ENCODE measurements at places on chromosomes 2 and 18.

GRCh38 chr2:203871371-203871983, 3.9 kb downstream of the CTLA4 start:
- DNase-seq, result no peak

DNA sequence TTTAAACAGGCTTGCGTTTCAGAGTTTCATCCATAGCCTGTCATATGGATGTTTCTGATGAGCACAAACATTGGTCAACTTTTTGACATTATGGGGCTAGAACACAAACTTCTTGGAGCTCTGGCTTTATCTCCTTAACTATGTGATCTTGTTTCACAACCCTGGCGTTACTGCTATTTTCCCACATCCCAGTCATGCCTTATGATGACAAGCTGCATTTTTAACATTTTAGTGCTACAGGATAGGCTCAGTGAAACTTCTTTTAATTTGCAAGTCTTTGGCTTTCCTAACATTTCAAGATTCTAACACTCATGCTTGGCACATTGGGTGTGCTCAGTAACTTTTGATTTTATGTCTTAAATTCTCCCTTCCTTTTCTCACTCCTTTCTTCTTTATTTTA, 21.0 kb upstream of the PDE1A start:
- DNase-seq, result peak; percentile 86

DNA sequence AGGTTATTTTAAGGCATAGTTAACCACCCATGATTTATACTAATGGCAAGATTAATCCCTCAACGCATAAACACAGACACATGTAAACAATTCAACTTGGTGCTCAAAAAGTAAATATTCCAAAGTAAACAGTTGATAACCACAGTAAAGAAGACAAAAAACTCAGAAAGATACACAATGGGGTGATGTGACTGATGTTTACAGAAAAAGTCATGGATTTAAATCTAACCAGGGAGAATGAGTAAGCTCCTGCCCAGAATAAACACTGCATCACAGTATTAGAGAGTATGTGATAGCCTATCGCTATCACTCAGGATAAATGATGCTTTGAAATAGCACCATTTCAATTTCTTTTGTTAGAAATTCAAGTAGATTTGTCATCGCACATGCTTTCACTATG, 49.3 kb downstream of the HIBCH start:
- no peak for DNase-seq

DNA sequence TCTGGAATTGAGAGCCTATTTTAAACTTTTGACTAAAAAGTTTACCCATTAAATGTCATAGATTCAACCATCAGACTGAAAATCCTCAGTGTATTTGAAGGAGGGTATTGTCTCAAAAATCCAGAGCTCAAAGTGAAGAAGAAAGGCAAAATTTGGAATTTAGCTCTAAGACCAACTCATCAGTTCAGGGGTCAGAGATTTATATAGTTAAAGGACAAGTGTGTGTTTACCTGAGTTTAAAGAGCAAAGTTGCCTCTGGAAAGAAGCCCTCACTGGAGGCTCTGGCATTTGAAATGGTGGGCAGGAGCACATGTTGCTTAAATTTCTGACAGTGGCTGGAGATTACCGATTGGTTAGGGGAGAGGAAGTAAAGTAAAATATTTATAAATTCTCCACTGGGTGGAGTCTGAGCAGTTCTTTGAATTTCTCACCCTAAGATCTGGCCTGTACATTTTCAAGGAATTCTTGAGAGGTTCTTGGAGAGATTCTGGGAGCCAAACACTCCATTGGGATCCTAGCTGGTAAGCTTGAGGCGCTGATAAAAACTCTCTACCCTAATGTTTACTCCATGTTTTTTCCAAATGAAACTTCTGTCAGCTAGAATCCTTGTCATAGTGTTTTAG, at the start of gene KYNU:
KYNU (plus strand) TSS at position 449 of the 623 bp plus-strand sequence. CDS start 7,704 bp downstream, outside the sequence.
- peak; percentile 74 for DNase-seq

- DNase-seq, result no peak
Measured at GRCh38 chr2:71941726-71942525, 205.7 kb downstream of the CYP26B1 start.

- DNase-seq, result peak; percentile 93
Measured at GRCh38 chr2:54903736-54904554, 146.3 kb downstream of the RTN4 start.
